ENCODE measurements at places on chromosomes 7 and 10.
A peak's percentile ranks its signal among the peaks of the same experiment; 100 is the strongest.

DNA sequence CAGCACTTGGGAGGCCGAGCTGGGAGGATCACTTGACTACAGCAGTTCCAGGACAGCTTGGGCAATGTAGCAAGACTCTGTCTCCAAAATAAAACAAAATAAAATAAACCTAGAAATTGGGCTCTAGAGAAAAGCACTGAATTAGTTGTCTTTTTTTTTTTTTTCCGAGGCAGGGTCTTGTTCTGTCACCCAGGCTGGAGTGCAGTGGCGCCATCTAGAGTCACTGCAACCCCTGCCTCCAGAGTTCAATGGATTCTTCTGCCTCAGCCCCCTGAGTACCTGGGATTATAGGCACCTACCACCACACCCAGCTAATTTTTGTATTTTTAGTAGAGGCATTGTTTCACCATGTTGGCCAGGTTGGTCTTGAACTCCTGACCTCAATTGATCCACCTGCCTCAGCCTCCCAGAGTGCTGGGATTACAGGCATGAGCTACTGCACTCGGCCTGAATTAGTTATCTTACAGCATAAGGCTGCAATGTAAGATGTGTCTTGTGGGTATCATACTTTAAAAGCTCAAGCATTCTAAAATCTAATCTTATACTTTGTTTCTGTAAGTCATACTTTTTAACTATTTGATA is 12.8 kb downstream of the MEIG1 start:
- no peak for DNase-seq
- peaks cover 11% of the 10 kb centered on the region for H3K4me1 ChIP-seq
- peaks cover 14% of the 10 kb centered on the region for H3K27me3 ChIP-seq
- H3K36me3 ChIP-seq = no peaks in the 10 kb centered on the region

DNA sequence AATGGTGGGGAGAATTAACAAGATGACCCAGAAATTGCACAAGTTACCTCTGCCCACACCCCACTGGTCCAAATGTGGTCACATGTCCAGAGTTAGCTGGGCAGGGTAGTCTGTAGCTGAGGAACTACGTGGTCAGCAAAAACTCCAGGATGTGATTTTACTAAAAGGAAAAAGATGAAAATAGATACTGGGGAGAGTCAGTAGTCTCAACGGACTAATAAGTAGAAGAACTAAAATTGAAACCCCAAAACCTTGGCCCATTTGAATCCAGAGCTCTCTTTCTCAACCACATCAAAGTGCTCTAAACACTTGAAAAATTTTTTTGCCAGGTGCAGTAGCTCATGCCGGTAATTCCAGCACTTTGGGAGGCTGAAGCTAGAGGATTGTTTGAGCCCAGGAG is 146.3 kb downstream of the SKIDA1 start:
- no peak overlapping the region for H3K27ac ChIP-seq
- H3K4me3 ChIP-seq = no peak overlapping the region
- peaks cover 2% of the 10 kb centered on the region for H3K27me3 ChIP-seq
- no peaks in the 10 kb centered on the region for H3K36me3 ChIP-seq

DNA sequence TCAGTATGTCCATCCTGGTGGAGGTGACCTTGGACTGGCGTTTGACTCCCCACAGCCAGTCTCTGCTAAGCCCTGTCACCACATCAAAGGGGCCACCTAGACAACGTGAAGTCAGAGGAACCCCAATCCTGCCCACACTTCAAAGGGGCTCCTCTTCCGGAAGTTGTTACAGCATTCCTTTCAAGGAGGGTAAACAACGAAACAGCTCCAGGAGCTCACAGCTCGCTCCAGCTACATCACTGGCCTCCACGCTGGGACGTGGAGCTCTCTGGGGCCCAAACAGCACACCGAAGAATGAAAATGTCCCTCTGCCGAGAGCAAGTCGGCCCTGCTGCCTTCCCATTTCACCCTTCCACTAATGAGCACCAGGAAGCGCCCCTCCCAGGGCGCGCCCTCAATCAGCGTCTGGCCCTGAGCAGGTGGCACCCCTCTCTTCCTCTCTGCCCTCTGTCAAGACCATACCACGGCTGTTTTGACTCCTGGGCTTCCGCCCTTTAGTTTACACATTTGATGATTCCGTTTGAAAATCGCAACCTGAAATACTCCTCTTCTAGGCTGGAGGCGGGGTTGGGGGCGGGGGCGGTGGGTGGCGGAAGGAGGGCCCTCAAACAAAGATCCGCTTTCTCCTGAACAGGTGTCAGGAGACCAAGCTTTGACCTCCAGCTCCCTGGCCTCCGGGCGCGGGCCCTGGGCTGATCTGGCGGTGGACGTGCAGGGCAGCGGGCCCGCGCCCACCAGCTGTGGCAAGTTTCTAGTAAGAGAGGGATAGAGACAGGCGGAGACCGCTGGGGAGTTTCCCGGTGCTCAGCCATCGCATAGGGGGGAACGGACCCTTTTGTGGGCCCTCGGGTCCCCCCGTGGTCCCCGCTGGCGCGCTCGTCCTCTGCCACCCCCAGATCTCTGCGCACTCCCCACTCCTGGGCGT is 53.1 kb upstream of the KDM7A start:
- H3K36me3 ChIP-seq = peaks cover 3% of the 10 kb centered on the region
- peak overlapping the region; percentile 80 for H3K4me3 ChIP-seq
- peaks cover 43% of the 10 kb centered on the region for H3K4me1 ChIP-seq
- DNase-seq = peak; percentile 55
- no peaks in the 10 kb centered on the region for H3K27me3 ChIP-seq

DNA sequence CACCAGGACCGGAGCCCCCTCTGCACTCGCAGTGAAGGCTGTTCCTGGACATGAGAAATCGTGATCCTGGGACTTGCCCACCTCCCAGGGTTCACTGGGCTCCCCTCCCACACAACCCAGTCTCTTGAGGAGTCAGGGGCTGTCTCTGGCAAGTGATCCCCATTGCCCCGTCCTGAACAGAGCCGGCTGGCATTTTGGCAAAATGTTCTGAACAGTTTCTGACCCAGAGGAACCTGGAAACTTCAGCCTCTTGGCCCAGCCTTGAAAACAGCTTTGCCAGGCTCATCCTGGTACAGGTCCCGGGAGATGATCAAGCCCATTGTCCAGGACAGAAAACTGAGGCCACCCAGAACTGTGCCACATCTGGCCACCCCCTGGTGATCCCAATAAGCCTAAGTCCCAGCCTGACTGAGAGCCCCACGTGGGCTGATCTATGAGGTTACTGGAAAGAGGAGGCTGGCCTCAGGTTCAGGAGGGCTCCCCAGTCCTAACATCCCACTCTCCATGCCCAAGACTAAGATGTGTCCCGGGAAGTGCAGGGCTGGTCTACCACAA is 115.7 kb downstream of the OAT start:
- H3K4me3 ChIP-seq = no peak overlapping the region
- no peak for DNase-seq
- H3K36me3 ChIP-seq = no peaks in the 10 kb centered on the region
- no peaks in the 10 kb centered on the region for H3K27me3 ChIP-seq

- no peaks in the 10 kb centered on the region for H3K4me1 ChIP-seq
- no peaks in the 10 kb centered on the region for H3K27me3 ChIP-seq
- no peak for DNase-seq
- no peak overlapping the region for H3K4me3 ChIP-seq
Observed at GRCh38 chr10:125035588-125036295, 93.8 kb downstream of the ZRANB1 start.

GRCh38 chr7:2709553-2710285 is 21.7 kb downstream of the AMZ1 start:
- H3K36me3 ChIP-seq = no peaks in the 10 kb centered on the region
- peak overlapping the region; percentile 75 for H3K4me3 ChIP-seq
- H3K27me3 ChIP-seq = peaks cover 5% of the 10 kb centered on the region
- H3K27ac ChIP-seq = peak overlapping the region; percentile 57
- DNase-seq = peak; percentile 76

DNA sequence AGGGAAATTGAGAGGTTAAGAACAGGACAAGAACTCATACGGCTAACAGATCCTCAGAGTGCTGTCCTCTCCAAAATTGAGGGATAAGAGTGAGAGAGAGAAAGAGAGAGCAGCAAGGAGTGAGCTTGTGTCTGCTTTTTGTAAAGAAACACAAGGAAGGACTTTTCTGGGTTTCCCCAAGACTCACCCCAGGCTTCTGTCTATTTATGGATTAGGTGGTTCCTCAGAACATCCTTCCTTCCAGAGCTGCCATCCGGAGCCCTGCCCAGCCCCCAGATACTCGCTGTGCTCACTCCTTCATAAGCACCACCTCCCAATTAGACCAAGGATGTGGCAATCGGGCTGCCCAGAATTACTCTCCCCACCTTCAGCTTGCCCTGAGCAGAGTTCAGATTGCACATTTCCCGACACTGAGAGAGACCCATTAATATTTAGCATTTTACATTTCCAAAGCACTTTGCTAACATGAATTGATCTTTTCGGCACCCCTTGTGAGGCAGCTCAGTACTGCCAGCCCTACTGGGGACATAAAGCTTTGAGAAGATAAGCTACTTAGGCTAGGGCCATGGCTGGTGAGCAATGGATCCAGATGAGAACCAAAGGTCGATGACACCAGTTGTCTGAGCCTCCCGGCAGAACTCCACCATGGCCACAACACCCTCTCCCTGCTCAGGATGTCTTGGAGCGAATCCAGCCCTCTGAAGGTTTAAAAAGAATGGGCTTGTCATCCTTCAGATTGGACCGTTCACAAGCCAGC is 19.2 kb upstream of the R3HCC1L start:
- DNase-seq = no peak
- H3K27me3 ChIP-seq = peaks cover 32% of the 10 kb centered on the region
- no peak overlapping the region for H3K4me3 ChIP-seq
- H3K36me3 ChIP-seq = no peaks in the 10 kb centered on the region
- no peaks in the 10 kb centered on the region for H3K4me1 ChIP-seq
- no peak overlapping the region for H3K27ac ChIP-seq

Data from T-helper 2 cell treated with Interferon-gamma antibody and Interleukin-4, amounts not matched to agents 5 μg/mL and 100 μg/mL, for 36 hours (primary cell).